ENCODE measurements at places on chromosomes 2 and 18. TPM values are rescaled to one million over a fixed set of nuclear protein-coding genes. Genes with fewer than 3 reads are reported as not detected.

GRCh38 chr2:176038694-176039093 is 36.6 kb upstream of the LNPK start:
- DNase-seq = no peak

Gene CNDP1
- 0.31 TPM for total RNA-seq

Gene IL1RN
- total RNA-seq = 15.0 TPM

- DNase-seq = no peak
Measured at GRCh38 chr2:187552828-187553681, 1.2 kb downstream of the TFPI start.

Gene ALPP
- not detected for total RNA-seq

DNA sequence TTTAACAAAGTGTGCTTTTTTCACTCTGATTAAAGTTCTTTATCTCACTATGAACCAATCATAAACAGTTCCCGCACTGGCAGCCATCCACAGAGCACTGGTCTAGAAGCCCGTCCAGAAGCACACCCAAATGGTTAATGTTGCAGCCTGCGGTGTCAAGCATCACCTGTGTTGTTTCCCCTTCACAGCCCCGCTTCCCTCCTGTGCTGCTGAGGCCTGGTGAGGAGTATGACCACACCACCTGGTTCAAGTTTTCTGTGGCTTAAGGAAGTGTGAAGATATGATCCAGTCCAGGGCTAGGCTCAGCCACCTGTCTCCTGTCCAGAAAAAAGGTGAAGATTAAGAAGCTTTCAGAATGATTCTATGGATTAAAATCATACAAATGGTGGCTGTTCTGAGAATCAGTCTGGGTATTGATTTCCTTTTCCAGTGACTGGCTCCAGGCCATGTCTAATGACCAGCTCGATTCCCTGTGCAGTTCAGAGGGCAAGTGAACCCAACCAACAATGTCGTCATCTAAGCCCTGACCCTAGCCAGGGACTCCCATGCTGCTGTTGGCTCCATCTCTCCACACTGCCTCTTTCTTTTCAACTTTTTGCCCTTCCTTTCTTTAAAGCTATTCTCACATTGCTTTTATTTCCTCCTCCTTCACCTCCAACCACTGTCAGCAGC is 17.7 kb downstream of the SRSF7 start:
- DNase-seq = no peak

DNA sequence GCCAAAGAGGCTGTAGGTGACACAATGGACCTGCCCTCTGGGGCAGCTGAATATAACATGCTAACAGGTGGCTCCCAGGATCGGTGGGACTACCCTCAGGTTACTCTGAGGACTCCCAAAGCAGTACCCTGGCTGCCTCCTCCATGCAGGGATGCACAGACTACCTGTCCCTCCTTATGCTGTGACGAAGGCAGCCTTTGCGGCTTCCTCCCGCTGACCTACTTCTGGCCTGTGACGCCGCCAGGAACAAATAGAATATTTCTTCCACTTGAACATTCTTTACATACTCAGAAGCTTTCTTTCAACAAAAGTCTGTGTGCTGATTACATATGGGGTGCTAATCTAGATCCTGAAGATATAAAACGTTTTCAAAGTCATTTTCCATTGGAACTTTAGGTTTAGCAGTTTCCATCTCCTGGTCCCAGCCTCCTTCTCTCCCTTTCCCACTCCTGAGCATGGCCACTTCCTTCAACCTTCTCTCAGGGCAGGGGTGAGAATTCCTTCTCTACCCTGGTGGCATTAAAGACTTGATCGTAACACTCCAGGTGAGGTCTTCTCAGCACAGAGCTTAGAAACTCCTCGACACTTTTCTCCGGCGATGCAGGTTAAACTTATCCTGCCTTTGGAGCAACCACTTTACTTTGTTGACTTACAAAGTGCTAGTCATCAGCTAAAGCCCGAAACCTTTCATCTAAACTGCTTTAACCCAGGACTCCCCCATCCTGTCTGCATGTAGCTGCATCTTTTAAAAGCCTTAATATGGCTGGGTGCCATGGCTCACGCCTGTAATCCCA is 58.9 kb upstream of the STK17B start:
- DNase-seq = no peak

Gene BMP10
- total RNA-seq = not detected

Gene MOCOS
- total RNA-seq = 6.4 TPM

GRCh38 chr2:7930800-7931635 is 750.8 kb upstream of the ID2 start:
- no peak for DNase-seq

- DNase-seq = no peak
Measured at GRCh38 chr2:172053486-172053885, 31.8 kb upstream of the DLX1 start.

DNA sequence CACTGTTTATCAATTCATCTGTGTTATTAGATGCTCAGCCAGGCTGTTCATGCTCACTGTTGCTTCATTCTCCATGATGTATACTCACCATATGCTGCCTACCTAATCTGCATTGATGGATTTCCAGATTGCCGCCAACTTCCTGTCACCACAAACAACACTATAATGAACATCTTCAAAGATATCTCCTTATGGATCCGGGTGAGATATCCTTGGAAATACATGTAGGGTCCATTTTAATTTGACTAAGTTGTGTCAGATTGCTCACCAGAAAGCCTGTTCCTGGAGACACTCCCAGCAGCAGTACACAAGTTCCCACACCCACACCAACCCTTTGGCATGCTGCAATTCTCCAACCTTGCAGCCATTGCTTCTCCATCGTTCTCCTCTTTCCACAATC is 547.5 kb upstream of the TNP1 start:
- DNase-seq = no peak

Gene MRO
- total RNA-seq = 2.0 TPM

Gene NTSR2
- total RNA-seq = not detected

DNA sequence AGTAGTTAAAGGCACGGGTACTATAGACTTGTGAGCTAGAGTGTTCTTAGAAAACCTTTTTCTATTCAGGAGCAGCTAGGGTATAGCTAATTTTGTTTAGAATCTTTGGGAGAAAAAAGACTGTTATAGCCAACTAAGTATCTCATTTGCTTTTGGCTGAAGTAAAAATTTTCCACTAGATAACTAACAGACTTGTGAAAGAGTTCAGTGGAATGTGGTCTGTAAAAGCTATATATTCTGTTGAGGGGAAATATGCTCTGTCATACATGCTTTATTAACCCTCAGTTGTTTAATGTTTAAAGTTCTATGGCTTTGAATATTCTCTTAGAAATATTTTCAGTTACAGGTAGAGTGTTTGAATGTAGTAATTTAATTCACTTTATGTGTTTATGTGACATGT is 49.7 kb downstream of the RIF1 start:
- no peak for DNase-seq

Gene INPP4A
- total RNA-seq = 29.8 TPM

GRCh38 chr2:26976237-26976636 is 5.8 kb downstream of the MAPRE3 start:
- no peak for DNase-seq

DNA sequence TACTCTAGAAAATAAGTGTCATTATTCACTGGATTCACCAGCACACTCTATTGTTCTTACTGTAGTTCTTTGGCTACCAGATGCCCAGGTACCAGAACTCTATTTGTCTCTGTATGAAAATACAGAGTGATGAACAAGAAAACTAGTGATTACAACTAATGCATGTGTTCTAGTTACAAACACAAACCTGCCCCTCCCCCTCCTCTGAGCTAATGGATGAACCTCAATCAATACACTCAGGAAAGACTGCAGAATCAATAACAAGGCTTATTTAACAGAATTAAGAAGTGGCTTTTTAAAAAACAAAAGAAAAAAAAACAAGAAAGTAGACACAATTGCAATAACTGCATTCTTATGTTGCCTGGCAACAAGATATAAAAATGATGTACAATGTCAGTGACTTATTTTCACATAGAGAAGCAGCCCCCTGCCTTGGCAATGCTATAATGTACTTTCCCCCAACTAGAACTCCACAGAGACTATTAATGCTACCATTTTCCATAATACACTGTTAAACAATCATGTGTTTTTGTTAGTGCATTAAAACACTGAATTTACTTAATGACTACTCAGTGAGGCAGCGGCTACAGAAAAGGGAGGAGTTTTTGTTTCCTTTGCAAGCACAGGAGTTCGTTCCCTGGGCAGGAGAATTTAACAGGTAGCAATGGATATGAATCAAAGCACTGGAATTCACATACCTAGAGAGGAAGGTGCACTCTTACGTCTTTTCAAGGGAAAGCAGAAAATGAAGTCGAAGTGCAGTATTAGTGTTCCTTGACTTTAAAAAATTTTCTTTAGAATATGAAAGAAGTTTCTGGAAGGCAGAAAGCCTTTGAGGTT is 318.8 kb upstream of the REV1 start:
- no peak for DNase-seq

DNA sequence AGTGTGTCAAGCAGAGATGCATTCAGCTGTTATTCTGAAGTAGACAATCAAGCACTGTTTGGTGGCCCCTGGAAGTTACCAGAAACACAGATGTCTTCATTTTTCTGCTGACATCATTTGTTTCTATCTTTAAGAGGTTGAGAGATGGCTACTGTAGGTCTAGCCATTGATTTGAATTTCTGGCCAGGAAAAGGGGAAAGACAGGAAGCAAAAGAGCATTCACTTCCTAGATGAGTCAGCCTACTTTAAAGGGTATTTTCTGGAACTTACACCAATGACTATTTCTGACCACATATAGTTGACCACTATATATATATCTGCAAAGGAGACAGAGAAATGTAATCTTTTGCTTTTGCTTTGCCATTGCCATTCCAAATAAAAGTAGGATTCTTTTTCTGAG is 900.1 kb upstream of the SOX11 start:
- DNase-seq = no peak

DNA sequence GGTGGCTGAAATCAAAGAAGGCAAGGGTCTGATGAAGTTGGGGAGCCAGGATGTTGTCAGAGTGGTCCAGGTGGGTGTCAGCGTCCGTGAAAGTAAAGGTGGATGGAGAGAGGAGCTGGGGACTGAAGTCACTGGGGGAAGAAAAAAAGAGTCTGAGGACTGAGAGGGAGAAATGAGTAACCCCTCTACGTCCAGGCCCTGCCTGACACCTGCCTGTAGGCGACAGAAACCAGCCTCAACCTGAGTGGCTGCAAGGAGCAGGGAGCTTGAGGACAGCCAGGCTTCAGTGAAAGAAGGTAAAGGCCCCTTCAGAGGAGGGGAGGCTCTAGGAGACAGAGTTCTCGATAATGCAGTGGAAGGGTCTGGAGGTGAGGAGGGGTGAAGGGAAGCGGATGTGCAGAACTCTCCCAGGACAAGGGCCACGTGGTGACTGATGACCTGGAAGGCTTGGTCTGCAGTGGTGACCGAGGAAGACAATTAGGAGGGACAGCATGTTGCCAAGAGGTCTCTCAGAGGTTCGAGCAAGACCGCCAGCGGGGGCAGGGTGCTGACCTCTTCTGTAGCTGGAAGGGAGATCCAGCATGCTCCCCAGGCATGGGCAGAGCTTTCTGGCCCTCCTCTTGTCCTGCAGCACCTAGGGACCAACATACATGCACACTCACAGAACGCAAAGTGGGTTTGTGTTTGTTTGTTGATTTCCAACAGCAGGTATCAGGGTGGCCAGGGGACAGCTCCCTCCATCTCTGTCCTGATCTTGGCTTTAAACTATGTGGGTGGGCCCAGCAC is 86.6 kb upstream of the TMEM247 start:
- DNase-seq = no peak

DNA sequence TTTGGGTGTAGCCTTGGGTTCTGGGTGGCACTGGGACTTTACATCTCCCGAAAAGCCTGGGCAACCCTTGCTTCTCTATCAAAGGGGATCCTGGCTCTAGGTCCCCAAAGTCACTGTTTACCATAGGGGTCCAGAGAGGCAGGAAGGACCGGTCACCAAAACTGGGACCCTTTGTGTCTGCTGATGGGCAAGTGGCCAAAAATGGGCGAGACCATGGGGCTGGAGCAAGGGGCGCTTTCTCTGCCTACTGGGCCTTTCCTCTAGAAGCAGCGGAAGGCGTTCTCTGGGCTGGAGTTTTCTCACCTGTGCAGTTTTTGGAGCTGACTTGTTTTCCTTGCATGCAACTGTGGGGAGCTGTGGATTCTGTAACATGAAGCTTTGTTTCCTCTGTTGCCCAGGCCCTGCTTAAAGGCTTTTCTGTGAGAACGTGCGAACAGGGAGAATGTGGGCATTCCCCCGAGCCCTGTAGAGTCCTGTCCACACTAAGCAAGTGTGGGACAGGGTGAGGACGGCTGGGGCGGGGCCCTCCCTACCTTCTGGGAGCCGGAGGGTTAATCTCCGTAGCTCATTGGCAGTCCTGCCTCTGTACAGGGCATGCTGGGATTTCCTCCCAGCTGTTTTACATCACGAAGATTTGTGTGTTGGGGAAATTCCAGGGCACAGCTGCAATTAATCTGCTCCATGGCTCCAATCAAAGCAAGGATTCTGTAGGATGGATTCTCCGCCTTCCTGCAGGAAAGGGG is 50.2 kb downstream of the TGOLN2 start:
- no peak for DNase-seq

DNA sequence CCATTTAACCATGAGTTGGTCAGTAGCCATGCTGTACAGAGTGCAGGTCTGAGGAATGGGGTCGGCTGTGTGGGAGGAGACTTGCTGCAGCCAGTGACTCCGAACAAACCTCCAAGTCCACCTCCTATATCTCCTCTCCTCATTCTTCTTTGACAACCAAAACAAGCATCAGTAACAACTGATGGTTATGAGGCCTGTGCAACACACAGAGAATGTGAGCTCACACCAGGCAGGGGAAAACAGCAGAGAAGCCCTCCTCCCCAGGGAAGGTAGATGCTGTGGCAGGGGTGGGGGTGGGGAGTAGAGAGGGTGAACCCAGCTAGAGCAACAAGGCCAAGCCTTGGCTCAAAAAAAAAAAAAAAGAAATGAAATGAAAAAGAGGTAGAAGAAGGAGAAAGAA is 12.3 kb upstream of the CNGA3 start:
- no peak for DNase-seq

- DNase-seq = peak; percentile 60
Measured at GRCh38 chr2:138502255-138503086, 901 bp downstream of the SPOPL start.

GRCh38 chr2:10597956-10598355 is 91.8 kb downstream of the NOL10 start:
- no peak for DNase-seq

DNA sequence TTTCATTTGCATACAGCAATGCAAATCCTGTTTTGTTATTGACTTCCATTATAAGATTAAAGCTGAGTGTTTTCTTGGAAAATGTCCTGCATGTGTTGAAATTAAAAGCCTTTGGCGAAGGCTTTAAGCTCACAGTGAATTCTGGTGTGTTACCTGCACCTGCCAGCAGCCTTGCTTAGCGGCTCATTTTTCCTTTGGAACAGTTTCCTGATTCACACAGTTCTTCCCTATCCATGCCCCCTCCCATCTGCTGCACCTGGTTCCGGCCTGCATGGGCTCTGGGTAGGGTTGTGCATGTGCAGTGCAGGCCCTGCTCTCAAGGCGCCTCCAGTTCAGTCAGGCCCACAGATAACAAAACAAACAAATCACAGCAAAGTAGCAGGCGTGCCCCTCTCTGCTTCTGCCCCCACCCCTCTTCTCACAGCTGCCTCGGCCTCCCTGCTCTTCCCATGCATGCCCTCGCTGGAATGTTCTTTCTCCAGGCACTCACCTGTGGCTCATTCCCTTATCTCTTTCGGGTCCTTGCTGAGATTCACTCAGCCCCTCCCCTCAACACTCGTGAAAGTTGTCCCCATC is 15.8 kb downstream of the MTCL1 start:
- no peak for DNase-seq

Gene DLX1
- total RNA-seq = 0.94 TPM

Gene RIT2
- total RNA-seq = not detected

GRCh38 chr2:15159751-15160177 is 401.4 kb downstream of the NBAS start:
- no peak for DNase-seq

GRCh38 chr2:155223781-155224406 is 525.4 kb downstream of the KCNJ3 start:
- no peak for DNase-seq

GRCh38 chr2:26223018-26223417 is 21.4 kb downstream of the HADHA start:
- DNase-seq = no peak

Gene ASB18
- not detected for total RNA-seq

Data from sciatic nerve (tissue), 2 donors.